ENCODE measurements at places on chromosomes 11 and 22.

- DNase-seq, result no peak
Measured at GRCh38 chr22:36577019-36577418, 48.1 kb upstream of the EIF3D start.

DNA sequence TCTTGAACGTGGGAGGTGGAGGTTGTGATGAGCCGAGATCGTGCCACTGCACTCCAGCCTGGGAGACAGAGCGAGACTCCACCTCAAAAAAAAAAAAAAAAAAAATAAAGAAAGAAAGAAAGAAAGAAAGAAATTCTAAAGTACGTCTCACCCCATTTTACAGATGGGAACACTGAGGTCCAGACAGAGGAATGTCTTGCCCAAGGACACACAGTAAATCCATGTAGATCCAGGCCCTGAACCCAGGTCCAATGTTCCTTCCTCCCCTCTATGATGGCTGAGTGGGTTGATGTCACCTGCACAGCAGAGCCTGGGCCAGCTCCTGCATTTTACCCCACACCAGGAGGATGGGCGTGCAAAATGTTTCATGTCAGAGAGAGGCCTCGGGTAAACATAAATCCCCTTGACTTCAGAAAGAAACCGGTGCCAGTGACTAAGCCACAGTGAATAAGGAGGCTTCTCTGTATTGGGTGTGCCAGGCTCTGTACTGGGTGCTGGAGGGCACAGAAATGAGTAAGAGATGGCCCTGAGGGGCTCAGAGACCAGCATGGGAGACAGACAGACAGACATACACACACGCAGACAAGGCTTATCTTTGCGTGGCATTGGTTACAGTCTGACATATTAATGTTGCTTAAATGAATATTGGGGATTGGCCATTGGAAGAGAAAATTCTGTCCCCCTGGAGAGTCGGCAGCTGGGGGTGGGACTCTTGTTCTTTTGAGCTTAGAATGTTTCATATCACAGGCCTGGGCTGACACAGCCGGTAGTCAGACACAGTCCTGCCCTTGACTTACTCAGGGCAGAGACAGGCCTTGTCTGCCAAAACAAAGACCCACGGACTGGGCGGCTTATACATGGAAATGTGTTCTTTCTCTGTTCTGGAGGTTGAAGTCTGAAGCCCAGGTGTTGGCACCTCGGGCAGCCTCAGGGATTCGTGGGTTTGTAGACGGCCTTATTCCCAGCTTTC is 105.4 kb downstream of the MIAT start:
- no peak for DNase-seq

DNA sequence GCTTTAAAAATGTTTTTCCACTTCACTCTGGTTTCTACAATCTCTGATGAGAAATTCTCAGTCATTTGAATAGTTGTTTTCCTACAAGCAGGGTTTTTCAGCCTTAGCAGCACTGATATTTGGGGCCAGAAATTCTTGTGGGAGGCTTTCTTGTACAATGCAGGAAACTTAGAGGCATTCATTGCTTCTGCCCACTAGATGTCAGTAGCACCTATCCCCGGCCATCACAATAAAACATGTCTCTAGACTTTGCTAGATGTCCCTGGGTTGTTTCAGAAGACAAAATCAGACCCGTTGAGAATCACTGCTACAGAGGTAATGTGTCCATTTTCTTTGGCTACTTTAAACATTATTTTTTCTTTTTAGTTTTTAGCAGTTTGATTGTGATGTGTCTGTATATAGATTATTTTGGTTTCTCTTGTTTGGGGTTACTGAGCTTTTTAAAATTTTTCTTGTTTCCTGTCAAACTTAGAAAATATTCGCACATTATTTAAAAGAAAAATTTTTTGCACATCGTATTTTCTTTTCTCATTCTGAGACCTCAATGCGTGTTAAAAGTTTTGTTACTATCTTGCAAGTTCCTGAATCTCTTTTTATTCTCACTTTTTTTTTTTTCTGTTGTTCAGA is 60.8 kb upstream of the CCDC179 start:
- DNase-seq, result peak; percentile 41

DNA sequence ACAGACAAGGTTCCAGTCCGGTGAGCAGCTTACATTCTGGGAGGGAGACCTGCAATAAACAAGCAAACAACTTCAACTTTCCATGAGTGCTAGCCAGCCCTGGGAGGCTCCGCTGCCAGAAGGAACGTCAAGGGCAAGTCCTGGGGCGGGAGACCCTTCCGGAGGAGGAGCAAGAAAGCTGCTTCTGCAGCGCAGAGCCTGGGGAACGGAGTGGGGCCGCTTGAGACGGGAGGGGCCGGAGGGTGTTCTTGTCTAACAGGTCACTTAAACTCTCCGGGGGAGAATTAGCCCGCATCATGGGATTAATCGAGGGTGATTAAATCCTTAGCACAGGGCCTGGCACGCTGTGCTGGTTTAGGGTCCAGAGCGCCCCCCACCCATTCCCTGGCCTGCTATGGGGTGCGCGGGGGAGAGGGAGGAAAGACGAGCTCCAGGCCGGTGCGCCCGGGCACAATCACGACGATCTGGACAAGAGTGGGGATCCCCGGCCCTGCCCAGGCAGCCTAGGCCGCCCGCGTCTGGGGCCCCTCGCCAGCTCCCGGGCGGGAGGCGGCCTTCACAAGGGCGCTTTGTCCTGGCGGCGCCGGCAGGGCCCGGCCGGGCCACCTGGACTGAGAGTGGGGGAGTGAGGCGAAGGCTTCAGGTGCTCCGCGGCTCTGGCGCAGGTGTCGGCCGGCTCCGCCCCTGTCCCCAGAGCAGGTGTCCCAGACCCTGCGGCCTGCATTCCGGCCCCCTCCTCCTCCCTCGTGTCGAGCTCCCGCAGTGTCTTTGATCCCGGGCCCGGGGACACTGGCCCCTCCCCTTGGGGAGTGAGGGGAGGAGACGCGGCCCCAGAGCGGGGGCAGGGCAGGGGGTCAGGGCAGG is 663 bp upstream of the LARGE2 start:
- peak; percentile 47 for DNase-seq

GRCh38 chr11:67372321-67372992 is 941 bp downstream of the CLCF1 start:
- DNase-seq, result no peak

DNA sequence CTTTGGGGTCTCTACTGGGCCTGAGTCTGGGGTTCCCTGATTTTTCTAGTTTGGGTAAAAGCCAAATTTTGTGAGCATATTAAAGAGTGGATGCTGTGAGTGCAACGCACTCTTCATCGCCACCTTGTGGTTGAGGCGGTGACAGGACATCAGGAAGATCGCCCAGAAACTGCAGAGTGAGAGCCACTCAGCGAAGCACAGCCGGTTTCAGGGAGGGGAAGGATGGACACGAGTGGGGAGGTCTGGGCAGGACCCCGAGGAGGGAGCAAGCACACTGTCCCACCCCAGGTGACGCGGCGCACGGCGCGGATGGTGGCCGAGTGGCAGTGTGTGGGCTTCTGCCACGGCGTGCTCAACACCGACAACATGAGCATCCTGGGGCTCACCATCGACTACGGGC is 9.1 kb downstream of the SELENOO start:
- peak; percentile 21 for DNase-seq

- DNase-seq, result no peak
Measured at GRCh38 chr11:117225553-117226170, 6.2 kb downstream of the PCSK7 start.

- DNase-seq, result peak; percentile 59
Measured at GRCh38 chr11:61690706-61691379, 10.7 kb downstream of the DAGLA start.

DNA sequence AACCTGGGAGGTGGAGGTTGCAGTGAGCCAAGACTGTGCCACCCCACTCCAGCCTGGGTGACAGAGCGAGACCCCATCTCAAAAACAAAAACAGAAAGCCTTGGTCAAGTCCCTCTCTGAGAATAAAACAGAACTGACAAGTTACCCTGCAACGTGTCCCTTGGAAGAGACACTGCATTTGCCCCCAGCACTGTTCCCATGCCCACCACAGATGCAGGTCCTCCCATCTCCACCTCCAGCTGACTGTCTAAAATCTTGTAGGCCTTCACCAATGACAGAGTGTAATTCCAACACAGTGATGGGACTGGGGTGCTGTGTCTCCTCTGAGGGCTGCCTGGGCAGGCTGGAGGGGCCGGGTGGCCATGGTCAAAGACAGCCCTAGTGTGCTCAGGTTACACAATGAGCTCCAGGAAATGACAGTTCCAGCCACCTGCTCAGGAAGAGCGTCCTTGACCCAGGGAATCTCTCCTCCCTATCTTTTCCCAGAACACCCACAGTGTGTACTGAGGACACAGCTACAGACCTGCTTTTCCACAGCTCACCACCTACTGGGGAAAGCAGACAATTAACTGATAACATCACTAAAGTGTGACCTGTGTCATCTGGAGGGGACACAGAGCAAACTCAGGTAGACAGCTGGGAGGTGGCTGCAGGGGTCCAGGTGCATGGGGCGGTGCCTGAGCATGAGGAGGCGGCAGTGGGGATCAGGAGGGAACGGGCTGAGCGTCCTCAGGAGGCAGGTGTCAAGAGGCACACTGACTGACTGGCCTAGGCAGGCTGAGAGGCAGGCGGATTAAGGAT is 56.4 kb downstream of the ARFGAP3 start:
- peak; percentile 93 for DNase-seq

DNA sequence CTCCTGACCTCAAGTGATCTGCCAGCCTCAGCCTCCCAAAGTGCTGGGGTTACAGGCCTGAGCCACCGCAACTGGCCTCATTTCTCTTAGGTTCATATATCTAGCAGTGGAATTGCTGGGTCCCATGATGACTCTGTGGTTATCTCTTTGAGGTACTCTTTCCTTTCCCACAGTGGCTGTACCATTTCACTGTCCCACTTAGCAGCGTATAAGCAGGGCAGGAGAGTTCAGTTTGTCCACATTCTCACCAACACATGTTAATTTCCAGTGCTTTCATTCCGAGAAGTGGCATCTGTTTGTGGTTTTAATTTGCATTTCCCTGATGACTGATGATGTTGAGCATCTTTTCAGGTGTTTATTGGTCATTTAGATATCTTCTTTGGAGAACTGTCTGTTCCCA is 16.4 kb downstream of the PRR5 start:
- no peak for DNase-seq

DNA sequence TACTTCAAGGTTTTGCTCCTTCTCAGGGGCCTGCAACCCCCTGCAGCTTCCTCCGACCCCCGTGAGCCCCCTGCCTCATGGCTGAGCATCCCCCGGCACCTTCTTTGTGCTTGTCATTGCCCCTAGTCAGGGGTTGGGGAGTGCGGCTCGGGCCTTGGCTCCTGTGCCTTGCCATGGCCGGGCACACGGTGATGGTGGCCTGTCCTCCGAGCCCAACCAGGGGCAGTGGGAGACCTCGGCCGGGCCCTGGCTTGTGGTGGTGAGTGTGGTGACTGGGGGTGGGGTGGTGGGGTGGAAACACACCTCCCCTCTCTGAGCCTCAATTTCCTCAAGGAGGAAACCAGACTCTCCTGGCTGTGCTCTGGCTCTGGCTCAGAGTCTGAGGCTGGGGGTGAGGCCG is 1.5 kb upstream of the MRGPRG start:
- DNase-seq, result no peak

DNA sequence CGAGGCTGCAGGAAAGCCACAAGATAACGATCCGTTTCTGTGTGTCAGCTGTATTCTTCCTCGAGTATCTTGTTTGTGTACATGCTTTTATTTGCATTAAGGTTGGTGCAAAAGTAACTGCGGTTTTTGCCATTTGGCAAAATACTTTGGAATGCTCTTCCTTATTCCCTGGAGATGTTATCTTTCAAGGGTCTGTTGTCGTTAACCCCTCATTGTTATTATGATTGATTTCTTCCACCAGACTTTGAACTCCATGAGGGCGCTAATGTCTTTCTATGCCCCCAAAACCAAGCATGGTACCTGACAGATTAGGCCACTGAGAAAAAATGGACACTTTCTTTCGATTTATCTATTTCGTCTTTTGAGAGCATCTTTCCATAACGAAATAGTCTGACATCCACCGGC is 563 bp upstream of the PSMA1 start:
- DNase-seq, result peak; percentile 46

DNA sequence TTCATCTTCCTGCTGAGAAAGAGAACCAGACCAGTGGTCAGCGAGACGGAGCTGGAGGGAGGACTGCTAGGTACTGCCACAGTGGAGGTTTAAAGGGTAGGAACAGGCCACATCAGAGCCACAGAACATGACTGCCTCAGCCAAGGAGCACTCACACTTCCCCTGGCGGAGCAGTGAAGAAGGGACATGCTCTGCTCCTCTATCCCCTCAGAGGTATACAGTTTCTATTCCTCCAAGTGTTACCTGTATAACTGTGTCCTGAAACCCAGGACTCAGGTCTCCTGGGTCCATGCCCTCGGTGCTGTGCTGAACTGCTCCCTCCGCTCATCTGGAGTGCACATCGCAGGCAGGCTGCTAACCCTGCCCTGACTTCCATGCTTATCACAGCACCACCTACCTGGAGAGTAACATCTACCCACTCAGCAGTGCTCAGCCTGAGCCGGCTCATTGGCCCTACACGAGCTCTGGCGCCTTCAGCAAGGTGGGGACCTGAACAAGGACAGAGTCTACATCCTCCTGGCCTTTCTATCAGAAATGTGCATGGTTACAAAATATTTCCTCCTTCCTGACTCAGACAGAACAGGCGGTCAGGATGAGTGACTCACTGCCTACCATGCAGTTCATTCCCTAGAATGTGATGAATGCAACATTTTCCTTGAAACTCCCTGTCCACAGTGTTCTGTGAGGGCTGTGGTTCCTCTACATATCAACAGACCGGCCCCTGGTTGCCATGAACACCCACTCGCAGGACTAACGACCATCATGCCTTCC is 52.9 kb downstream of the C11orf58 start:
- no peak for DNase-seq

DNA sequence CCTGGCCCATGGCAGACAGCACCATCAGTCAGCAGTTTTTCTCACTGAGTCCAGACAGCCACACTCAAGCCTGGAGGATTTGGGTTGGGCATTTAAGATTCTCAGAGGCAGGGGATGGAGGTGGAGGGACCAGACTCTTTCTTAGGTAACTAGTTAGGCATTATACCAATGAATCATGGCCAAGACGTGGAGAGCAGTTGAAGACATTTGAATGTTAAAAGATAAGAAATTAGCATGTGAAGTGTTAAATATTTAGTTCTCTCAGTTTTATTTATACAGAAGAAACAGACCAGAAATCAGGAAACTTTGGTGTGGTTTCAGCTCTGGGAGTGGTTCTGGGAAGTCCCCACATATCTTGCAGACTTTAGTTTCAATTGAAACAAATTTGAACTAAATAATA is 9.9 kb downstream of the GTF2H1 start:
- DNase-seq, result no peak

- DNase-seq, result no peak
Measured at GRCh38 chr11:113177671-113178070, 136.7 kb upstream of the TTC12 start.

GRCh38 chr22:37386441-37386840 is 40.8 kb downstream of the ELFN2 start:
- no peak for DNase-seq

DNA sequence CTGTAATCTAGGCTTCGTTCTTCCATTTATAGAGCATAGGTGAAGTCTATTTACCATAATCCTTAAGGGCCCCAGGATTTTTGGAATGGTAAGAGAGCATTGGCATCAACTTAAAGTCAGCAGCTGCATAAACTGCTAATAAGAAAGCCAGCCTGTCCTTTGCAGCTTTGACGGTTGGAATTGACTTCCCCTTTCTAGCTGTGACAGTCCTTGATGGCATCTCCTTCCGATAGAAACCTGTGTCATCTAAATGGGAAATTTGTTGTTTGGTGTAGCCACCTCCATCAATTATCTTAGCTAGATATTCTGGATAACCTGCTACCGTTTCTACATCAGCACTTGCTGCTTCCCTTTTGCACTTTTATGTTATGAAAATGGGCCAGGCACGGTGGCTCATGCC is 58.0 kb upstream of the GLYATL1B start:
- DNase-seq, result no peak
